Endothelial cell of umbilical vein (primary cell): ENCODE measurements at places on chromosomes 3 and 15. TPM values are rescaled to one million over a fixed set of nuclear protein-coding genes. Genes with fewer than 3 reads are reported as not detected.

DNA sequence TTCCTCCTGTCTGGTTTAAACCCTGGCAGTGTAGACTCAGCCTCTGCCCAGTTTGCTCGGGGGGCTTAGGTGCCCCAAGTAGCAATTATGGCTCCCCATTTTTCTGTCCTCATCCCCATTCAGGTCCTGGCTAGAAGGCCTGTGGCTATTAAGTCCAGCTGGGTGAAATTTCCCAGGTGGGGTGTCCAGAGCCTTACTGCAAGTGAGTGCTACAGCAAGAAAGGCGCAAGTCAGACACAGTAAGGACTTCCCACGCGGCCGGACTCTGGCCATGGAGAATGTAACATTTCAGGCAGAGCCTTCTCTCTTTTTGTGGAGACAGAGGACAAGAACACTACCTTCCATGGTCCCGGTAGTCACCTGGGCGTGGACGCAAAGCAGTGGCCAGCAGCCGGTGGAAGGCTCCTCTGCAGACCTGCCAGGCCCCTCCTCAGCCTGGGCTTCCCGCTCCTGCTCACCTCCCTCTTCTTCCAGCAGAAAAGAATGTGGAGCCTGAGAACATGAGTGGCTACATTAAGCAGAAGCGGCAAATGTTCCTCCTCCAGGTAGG is 23.3 kb downstream of the CFAP100 start:
- no peak for DNase-seq

PRSS50 gene
- not detected in 2 replicates for total RNA-seq

- no peak for DNase-seq
Measured at GRCh38 chr3:153881201-153881600, 240.0 kb upstream of the ARHGEF26 start.

IGF1R gene
- total RNA-seq, result 50.9 and 59.1 TPM in 2 replicates

ATP13A5 gene
- not detected in 2 replicates for total RNA-seq

GRCh38 chr3:127091376-127091775 is 101.6 kb upstream of the PRR23E start:
- DNase-seq, result no peak

GRCh38 chr3:58346368-58346767 is 13.7 kb downstream of the PXK start:
- DNase-seq, result no peak

DNA sequence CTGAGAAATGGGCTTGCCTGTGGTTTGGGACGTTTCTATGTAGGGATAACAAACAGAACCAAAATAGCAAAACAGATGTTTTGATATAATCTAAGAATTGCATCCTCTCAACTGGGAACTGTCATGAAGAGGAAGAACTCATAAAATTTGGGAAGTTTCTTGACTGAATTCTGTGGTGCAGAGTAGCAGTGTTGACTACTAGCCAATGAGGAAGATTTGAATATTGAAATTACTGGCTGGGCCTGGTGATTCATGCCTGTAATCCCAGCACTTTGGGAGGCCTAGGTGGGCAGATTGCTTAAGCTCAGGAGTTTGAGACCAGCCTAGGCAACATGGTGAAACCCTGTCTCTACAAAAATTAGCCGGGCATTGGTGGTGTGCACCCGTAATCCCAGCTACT is 42.2 kb downstream of the ZNF609 start:
- DNase-seq, result no peak

DNA sequence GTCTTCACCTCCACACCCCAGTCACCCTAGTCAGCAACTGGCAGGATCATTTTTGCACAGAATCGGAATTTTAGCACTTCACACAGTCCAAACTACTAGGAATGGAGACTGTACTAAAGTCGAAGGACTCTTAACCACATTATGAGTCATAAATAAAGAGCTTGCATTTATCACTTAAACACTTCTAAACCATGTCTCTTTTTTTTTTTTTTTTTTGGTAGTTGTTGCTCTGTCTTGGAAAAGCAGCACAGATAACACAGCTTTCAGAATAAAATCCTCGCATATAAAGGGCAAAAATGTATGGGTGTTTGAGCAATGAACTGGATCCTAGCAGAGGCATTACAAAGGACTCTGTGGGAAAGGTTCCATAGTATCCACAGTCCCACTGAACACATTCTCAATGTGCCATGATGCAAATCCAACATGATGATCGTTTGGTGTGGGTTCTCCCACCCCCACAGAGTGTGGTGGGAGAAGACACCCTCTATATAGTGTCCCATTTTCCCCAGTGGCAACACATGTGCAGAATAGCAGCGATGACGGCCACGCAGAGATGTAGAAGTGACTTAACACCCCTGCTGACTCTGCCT is 47.1 kb downstream of the FOXP1 start:
- DNase-seq, result peak; percentile 14

DNA sequence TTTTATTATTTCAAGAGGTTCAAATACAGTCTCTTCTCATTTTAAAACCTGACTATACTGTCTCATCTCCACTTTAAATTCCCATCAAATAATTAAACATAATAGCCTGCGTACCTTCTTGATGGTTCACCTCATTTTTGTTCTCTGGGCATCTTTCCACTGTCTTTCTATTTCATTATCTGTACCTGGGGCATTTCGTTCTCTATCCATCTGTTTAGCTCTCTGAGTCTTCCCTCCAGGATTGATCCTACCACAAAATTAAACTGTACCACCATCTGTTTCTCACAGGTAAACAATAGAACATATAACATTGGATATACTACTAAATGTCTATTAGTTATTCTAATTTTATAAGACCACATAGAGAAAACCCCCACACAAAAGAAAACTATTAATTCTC is 1331.4 kb downstream of the NSUN3 start:
- DNase-seq, result no peak

GRCh38 chr15:78841891-78842290 is 30.6 kb upstream of the ADAMTS7 start:
- DNase-seq, result no peak

DNA sequence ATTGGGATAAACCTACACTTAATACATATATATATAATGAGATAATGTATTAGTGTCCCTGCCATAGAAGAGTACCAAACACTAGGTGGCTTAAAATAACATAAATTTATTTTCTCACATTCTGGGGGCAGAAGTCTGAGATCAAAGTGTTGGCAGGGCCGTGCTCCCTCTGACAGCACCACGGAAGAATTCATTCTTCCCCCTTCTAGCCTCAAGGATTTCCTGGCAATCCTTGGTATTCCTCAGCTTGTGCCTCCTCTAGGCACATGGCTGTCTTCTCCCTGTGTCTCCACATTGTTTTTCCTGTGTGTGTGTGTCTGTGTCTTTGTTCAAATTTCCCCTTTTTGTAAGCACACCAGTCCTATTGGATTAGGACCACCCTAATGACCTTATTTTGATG is 115.2 kb upstream of the AGBL1 start:
- no peak for DNase-seq

SPSB4 gene
- total RNA-seq, result 0.14 and 0.22 TPM in 2 replicates

DNA sequence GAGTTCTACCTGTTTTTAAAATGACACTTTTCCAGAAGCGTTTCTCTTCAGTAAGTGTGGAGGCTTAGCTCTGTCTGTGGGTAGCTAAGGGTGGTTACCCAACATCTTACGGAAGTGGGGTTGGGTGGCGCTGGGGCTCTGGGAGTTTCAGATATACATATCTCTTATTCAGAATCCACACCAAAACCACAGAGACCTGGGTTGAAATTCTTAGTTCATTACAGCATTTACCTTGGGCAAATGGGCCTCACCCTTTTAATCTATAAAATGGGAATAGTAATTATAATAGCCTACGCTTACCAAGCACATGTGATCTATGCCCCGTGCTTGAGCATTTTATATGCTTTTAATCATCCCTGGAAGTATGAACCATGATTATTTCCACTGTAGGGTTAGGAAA is 9.4 kb downstream of the PTPRG start:
- no peak for DNase-seq

DNA sequence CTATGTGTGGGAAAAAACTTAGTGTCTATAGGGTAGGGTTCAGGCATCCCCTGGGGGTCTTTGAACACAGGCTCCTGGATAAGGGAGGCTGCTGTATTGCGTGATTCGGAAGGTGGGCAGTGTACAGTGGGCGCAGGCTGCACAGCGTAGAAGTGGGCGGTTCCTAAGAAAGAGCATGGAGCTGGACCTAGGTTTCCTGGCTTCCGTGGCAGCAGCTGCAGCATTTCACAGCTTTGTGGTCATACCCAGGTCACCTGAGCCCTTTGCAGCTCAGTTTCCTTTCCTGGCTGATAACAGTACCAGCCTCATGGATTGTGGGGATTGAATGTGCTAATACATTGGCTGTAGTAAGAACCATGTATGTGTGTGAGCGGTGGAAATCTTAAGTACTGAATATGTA is 22.2 kb downstream of the CFAP100 start:
- DNase-seq, result no peak
